Stimulated activated CD8-positive, alpha-beta memory T cell treated with anti-CD3 and anti-CD28 coated beads, Interleukin-7, amount 100 ng/mL, for 1 hour (primary cell): ENCODE measurements at places on chromosomes 5 and 9.

GRCh38 chr5:179832039-179832745, 11.5 kb downstream of the SQSTM1 start:
- DNase-seq = no peak

GRCh38 chr9:30280229-30280900, 2104.1 kb upstream of the ACO1 start:
- no peak for DNase-seq

DNA sequence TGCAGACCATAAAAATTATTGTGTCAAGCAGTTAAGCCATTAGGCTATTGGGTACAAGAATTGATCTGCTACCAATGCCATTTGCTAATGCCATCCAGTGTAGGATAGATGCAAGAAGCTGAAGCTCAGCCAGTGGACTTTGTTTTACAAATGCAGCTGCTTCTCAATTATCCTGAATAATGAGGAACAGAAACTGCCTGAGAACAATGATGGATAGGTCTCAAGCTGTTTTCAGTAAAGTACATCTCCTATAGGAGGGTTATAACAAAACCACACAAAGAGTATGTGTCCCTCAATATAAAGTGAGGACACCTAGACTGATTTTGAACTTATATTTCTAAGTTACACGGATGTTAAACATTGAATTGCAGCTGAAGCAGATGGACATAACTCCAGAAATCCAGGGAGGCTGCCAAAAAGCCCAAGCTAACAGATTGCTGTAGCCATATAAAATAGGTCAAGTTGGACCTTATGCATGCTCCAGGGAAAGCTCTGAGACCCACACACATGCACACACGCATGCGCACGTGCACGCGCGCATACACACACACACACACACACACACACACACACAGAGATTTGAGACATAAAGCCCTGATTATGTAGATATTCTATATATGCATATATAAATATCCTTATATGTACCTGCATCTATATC, 482.7 kb upstream of the CD180 start:
- no peak for DNase-seq

- no peak for DNase-seq
Observed at GRCh38 chr5:134975078-134975715, 7.5 kb downstream of the CATSPER3 start.

- no peak for DNase-seq
Observed at GRCh38 chr9:124779368-124780059, 2.6 kb downstream of the OLFML2A start.

GRCh38 chr9:83582029-83582428, 40.9 kb upstream of the IDNK start:
- no peak for DNase-seq

- no peak for DNase-seq
Observed at GRCh38 chr9:35476596-35476995, 13.3 kb upstream of the RUSC2 start.

- DNase-seq = no peak
Observed at GRCh38 chr9:127113191-127113972, 9.1 kb downstream of the ANGPTL2 start.

DNA sequence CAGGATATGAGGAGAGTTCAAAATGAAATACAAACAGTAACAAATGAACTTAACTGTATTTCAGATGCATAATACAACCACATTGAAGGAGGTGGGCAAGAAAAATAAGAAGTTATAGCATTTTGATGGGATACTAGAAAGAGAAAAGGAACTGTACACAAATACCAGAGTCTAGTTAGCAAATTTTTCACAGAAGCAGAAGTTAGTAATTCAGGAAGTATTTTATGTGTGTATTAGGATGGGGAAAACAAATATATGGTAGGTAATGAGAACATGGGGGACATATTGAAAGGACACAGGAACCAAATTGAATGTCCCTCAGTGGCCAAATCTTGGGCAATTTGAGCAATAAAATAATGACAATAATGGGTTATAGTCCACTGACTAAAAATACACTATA, 18.4 kb downstream of the GM2A start:
- no peak for DNase-seq

- DNase-seq = no peak
Observed at GRCh38 chr9:81320909-81321482, 368.4 kb downstream of the TLE1 start.

DNA sequence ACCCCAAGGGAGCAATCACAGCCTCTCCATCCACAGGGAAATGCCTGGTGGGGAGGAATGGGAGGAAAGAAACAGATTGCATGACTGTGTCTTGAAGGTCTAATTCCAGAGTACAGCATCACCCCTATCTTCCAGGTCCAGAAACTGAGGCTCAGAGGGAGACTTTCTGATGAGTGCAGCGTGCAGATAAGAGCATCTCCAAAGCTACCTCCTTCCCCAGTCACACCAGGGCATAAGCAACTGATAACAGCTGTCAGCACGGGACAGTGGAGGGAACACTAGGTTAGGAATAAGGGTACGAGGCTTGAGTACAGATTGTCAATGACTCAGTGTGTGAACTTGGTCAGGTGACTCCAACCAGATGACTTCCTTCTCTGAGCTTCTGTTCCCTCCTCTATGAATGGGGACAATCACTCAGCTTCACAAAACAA, 126.9 kb downstream of the KCNIP1 start:
- DNase-seq = no peak

DNA sequence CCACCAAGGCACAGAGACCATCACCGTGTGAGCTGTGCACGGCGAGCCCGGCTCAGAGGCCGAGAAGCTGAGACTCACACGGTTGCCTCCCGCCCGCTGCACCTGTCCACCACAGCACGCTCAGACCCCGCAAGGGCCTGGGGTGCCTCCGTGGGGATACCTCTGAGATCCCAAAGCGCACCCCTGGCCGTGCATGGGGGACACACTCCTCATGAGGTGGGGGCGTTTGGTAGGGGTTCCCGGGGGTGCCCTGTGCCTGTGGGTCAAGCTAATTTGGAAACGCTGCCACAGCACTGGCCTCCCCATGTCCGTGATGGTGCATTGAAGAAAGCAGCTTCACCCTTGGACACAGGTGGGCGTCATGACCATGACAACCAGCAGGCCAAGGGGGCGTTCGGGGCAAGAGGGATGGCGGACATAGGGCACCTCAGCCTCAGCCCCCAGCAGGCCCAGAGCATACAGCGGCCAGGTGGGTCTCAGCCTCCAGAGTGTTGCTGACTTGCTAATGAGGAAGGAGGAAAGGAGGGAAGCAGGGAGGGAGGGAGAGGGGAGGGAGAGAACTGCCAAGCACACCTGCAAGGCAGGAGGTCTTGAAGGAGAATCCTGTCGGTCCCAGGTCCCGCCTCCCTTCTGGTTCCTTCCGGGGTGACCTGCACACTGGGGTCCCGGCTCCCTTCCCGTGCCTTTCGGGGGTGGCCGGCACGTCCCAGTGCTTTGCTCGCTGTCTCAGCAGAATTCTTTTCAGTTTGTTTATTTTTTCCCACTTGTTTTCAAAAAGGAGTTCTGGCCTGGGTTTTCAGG, 34.7 kb downstream of the GLT6D1 start:
- no peak for DNase-seq

GRCh38 chr5:56160723-56161438, 72.2 kb downstream of the ANKRD55 start:
- DNase-seq = no peak

GRCh38 chr5:6720561-6720921, 7.3 kb downstream of the TENT4A start:
- DNase-seq = no peak

DNA sequence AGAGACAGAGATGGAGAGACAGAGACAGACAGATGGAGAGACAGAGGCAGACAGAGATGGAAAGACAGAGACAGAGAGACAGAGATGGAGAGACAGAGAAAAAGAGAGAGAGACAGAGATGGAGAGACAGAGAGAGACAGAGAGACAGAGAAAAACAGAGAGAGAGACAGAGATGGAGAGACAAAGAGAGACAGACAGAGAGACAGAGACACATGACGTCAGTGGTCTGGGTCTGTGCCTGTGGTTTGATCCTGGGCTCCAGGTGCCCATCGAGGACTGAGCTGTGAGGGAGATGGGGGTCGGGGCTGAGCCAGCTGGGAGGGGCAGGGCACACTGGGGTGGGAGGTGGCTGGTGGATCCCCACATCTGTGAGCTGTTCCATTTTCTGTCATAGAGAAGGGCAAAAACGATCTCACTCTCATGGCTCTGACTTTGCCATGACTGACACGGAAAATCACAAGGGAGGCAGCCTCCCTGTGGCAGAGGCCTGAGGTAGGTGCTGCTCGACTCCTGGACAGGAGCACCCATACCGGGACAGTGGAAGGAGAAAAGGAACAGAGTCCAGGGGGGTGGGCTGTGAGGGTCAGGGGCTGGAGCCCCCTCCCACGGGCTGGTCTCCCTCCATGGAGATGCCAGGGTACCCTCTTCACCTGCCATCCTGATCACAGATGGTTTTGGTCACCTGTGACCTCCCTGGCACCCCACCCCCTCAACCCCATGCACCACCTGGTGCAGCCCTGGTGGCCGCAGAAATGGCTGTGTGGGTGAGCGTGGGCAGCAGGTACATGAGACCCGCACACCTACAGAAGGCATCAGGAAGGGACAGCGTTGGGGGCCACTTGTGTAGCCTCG, 28.8 kb downstream of the GLT6D1 start:
- DNase-seq = no peak

DNA sequence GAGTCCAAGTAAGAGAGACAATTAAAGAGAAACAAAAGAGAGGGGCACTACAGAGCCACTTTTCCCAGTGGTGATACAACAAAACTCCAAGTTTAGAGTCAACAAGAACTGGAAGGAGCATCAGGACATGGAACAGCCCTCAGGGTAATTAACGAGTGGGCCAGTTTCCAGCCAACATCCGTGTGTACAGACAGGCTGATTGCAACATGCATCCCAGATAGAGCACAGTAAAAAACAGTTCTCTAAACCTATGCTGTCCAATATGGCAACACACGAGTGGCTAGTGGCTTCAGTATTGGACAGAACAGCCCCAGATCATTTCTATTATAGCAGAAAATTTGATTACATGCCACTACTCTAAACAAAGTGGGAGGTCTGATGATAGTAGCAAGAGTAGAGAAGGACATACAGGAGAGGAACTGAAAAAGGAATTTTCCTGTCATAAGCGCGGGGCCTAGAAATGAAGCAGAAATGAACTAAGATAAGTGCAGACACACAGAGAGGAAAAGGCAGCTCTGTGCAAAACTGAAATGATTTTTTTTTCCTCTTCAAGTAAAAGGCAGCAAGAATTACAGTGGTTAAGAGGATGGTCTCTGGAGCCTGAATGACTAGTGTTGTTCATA, 175.6 kb upstream of the CCNG1 start:
- no peak for DNase-seq

DNA sequence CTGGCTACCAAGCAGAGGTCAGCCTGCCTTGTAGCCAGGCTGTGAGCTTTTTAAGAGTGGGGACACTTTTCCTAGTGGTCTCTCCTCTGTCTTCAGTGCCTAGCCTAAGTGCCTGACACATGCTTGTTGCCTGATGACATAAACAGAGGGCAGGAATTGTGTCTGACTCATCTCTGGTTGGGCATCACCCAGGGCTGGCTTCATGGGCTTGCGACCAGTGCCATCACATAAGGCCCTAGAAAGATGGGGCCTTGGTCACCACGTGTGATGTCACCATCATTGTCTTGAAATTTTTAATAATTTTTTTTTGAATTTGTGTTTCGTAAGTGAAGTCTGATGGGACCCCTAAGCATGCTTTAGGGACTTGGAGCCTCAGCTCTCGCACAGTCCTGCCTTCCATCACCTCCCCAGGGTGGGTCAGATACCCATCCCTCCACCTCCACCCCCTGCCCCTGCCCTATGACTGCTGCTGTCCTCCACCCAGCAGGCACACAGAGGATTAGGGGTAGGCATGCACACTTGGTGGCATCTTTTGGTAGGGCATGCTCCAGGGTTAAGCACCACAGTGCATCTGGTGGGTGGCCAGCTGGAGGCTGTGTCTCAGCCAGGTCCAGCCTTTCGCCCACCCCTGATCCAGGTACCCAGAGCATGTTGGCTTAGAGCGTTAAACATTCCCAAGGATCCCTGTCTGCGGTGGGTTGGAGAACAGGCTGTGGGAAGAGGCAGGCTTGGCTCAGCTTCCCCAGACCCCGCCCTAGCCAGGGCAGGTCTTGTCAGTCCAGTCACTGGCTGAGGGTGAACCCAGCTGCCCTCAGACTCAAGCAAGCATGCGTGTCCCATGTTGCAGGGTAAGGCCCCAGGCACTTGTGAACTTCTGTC, 80.1 kb upstream of the SH3PXD2B start:
- no peak for DNase-seq

- no peak for DNase-seq
Observed at GRCh38 chr5:2128686-2129355, 246.1 kb upstream of the IRX4 start.

GRCh38 chr5:109630093-109630492, 59.6 kb upstream of the MAN2A1 start:
- no peak for DNase-seq

DNA sequence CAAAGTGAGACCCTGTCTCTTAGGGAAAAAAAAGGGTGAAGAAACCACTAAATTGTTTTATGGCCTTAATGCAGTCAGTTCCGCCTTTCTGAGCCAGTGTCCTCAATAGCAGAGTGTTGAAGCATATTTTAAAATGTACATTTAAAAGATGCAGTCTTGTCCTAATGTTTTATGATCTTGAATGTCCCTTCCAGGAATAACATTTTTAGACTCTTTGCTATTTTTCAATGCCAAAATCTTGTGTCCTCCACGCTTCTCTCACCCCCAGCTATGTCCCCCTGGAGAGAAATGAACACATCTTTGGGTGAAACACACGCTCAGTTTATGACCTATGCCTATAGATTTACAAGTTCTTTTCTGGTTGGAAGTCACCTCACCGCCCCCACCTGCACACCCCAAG, 69.8 kb downstream of the CSNK1A1 start:
- DNase-seq = no peak

GRCh38 chr9:125931211-125931610, 184.0 kb downstream of the PBX3 start:
- DNase-seq = no peak

- DNase-seq = no peak
Observed at GRCh38 chr5:138629392-138629791, 54.2 kb upstream of the HSPA9 start.

DNA sequence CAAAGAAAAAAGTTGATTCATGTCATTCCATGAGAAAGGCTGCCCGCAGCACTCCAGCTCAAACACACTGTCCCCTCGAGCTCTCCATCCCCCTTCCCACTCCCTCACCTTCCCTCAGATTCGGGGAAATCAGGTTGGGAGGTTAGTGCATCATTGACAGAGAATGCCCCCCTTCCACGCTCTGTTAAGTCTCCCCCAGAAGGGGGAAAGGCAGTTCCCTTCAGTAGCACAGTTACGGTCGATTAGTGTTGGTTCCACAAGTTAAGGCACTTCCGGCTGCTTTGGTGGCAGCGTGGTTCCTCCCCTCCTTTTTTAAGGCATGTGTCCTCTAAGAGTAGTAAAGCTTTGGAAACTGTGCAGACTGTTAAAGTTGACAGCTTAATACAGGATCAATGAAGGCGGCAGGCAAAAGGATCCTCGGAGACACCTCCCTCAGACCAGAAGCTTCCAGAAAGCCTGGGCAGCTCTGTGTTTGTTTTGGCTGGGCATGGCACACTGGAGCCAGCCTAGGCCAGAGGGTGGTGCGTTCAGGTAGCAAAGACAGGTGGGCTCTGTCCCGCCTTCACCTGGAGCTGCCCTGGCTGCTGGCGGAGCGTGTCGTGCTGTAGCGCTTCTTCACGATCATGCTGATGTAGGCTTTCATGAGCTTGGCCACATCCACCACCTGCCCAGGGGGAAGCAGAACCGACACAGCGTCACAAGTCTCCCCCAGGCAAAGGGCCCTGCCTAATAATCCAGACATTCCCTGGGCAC, 49.5 kb upstream of the RETREG1 start:
- no peak for DNase-seq

- DNase-seq = no peak
Observed at GRCh38 chr5:165622864-165623536, 2117.6 kb downstream of the MAT2B start.

- DNase-seq = no peak
Observed at GRCh38 chr5:83608122-83608521, 112.5 kb downstream of the HAPLN1 start.
